ENCODE measurements at places on chromosomes 12 and 14.

DNA sequence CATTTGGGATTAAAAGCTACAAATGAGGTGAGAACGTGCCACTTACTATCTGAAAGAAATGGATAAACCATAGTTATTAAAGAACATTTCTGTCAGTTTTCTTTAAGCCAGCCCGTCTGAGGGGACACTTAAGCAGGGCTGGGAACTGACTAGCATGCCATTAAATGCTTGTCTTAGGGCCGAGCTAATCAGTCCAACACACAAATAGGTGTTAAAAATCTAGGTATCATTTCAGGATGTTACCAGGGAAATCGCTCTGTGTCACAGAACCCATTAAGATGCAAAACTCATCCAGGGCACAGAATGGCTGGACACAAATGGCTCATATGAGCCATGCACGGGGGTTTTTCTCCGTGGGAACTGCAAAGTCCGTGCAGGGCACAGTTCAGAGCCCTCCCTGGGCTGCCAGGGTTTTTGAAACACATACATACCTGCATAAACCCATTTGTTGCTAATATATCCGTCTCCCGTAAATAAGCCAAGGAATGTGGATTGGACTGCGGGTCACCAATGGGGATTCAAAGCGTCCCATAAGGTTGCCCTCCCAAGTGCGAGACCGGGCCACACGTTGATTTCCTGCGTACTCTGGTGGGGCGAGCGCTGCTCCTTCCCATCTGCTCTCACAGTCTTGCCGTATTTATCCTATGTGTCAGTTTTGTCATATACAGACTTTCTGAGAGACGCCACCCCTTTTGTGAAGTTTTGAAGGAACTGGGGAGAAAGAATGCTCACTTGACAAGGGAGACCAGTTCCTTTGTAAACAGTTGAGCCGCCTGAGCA, 5.4 kb upstream of the GSC start:
- no peak for DNase-seq

DNA sequence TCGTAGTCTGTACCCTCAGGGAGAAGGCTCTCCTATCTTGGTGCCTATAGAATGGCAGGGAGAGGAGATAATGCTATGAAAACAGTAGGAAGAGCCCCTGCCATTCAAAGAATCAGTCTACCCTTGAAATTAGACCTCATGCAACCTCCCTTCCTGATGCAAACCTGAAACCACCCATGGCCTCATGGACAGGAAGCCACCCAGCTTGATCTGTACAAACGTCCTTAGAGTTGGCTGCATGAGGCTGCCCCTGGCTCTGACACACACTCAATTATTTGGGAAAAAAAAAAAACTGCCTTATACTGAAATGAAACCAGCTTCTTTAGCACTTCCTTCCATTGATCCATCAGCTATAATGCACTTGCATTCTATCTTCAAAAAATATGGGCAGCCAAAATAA, 116.6 kb upstream of the BCL2L14 start:
- DNase-seq: no peak

DNA sequence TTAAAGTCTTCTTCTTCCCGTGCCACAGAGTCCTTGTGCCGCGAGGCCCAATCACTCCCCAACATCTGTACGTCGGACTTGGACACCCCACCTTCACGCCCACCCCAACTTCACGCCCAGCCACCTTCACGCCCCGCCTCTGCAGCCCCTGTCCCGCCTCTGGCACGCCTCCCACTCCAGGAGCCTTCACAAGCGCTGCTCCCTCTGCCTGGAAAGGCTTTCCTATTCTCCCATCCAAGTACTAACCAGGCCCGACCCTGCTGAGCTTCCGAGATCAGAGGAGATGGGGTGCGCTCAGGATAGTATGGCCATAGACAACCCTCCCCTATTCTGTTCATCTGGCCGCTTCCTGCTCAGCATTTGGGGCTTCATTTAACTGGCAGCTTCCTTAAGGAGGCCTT, 17.3 kb upstream of the EIF5 start:
- no peak for DNase-seq

DNA sequence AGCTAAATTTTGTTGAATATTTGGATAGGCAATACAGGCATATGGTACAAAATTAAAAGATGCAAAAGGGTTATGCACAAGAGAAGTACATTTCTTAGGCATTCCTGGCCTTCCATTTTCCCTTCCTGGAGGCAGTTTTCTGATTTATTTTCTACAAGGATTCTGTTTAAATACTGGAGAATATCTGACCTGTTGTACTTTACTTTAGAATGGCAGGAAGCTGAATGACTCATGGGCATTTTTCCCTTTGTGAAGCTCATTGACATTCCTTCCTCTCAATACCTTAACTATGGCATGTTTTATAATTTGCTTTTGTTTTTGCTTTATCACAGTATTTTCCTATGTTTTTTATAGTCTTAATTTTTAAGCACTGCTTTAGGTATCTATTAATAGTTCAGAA, 62.7 kb downstream of the RCOR1 start:
- no peak for DNase-seq

- no peak for DNase-seq
Measured at GRCh38 chr12:72025524-72025923, 86.9 kb downstream of the TPH2 start.

GRCh38 chr12:31578632-31579031, 12.3 kb downstream of the DENND5B start:
- no peak for DNase-seq

DNA sequence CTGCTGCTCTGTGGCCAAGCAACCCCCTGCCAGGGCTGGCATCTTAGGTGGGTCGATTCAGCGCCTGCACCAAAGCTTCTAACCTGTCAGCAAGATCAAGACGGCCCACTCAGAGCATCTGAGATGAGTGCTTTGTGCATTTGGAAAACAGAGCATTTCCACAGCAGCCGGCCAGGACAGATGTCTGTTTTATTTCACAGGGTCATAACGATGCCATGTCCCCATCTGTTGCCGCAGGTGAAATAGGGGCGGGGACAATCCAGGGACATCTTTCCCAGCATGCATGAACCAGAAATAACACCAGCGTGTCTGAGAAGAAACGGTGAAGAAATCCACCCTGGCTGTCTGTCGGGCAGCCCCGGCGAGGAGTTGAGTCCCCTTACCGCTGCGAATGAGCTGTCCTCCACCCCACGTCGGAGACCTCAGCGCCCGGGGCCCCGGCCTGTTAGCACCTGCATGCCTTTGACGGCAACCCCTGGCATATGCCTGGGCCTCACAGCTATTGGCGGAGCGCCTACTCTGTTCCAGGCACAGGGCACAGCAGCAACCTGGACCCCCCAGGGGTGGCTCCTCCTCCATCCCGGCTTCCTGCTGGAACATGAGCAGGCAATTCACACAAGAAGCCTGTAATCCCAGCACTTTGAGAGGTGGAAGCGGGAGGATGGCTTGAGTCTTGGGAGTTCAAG, 30.6 kb upstream of the ULK1 start:
- DNase-seq: no peak

- no peak for DNase-seq
Measured at GRCh38 chr12:57727758-57728395, 10.7 kb downstream of the AGAP2 start.

DNA sequence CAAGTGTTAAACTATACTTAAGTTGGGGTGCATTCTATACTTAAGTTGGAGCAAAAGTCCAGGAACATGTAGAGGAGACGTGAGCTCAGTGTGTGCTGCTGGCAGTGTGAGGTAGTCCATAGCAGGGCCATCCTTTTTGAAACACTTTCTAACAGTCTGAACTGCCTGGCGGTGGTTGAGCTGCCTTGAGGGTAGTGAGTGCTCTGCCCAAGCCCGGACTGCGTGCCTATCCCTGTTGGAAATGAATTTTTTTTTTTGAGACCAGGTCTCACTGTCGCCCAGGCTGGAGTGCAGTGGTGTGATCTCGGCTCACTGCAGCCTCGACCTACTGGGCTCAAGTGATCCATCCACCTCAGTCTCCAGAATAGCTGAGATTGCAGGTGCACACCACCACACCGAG, 14.1 kb downstream of the KCNH3 start:
- DNase-seq: no peak

DNA sequence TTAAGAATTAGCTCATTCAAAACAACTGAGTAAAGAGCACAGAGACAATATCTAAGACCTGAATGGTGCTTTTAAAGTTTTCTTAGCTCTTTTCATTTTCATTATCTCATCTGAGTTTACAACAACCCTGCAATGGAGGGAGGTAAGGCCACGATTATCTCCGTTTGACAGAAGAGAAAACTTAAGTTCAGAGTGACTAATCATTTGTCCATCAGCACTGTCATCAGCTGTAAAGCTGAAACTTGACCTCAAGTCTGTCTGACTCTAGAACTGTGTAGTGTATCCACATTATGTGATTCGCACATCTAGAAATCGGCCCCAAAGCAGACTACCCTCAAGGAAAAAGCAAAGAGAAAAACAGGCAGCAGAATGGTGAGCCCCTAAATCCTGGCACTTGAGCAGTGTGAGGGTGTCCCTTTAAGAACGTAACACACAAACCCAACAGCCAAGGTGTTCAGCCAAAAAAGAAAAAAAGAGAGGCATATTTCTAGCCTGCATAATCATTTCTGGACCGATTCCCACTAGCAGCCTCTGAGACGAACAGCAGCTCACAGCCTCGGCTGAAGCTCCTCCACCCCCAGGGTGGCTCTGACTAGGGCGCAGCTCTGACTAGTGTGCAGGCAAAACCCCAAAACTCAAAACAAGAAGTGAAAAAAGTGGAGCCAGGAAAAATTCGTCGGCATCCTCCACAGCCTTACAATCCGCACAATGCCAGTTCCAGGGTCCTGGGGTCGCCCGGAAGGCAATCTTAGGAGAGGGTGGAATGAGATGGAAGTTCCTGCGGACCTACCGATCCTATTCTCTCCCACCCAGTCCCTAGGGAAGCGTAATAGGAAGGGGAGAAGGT, 1.6 kb downstream of the STXBP6 start:
- peak; percentile 39 for DNase-seq
